ENCODE measurements at places on chromosomes 12 and 14.

GRCh38 chr14:54147282-54147681 is 190.7 kb upstream of the BMP4 start:
- no peak for DNase-seq

DNA sequence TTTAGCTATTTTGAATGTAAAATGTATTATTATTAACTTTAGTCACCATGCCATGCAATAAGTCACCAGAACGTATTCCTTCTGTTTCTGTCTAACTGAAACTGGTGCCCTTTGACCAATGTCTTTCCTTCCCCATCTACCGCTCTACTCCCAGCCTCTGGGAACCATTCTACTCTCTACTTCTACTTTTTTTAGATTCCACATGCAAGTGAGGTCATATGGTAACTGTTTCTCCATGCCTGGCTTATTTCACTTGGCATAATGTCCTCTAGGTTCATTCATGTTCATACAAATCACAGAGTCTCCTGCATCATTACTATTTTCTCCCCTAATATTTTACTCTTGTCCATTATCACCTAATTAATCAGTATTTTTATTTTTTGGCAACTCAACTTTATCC is 160.1 kb downstream of the TMX1 start:
- DNase-seq, result no peak

GRCh38 chr14:105330491-105330895 is 15.9 kb downstream of the PACS2 start:
- DNase-seq, result no peak

- DNase-seq, result no peak
Observed at GRCh38 chr12:94783343-94783742, 133.0 kb upstream of the TMCC3 start.

- DNase-seq, result no peak
Observed at GRCh38 chr14:66119606-66120231, 366.5 kb upstream of the CCDC196 start.

DNA sequence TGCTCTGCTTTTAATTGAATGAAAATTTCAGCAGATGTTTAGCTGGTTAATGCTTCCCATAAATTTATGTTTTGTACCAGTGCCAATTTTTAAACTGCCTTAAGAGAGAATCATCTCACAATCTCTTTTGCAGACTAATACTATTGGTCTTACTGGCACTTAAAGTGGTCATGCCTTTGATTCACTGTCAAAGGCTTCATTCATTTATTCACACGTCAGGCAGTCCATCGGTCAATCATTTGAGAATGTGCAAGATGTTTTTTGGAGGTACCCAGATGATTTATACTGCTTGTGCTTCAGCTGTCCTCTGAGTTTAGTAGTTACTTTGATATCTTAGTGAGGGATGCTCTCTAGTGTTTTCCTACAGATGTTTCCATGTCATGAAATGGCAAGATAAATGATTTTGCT is 83.4 kb downstream of the NAV3 start:
- DNase-seq, result no peak

GRCh38 chr12:14892726-14893505 is 7.3 kb upstream of the MGP start:
- DNase-seq, result no peak

GRCh38 chr14:80100681-80101080 is 110.6 kb downstream of the DIO2 start:
- no peak for DNase-seq

DNA sequence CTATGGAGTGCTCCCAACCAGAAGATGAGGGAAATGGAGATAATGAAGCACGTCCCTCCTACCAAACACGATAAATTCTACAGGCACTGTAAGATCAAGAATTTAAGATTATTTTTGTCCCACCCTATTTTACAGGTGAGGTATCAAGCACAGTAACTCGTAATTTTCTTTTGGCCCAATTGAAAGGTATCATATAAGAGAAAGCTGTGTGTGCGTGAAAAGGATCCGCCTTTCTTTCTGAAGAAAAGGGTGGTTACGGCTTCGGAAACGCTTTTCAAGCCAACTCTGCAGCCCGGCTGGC is 733 bp upstream of the KLHDC2 start:
- DNase-seq, result no peak

DNA sequence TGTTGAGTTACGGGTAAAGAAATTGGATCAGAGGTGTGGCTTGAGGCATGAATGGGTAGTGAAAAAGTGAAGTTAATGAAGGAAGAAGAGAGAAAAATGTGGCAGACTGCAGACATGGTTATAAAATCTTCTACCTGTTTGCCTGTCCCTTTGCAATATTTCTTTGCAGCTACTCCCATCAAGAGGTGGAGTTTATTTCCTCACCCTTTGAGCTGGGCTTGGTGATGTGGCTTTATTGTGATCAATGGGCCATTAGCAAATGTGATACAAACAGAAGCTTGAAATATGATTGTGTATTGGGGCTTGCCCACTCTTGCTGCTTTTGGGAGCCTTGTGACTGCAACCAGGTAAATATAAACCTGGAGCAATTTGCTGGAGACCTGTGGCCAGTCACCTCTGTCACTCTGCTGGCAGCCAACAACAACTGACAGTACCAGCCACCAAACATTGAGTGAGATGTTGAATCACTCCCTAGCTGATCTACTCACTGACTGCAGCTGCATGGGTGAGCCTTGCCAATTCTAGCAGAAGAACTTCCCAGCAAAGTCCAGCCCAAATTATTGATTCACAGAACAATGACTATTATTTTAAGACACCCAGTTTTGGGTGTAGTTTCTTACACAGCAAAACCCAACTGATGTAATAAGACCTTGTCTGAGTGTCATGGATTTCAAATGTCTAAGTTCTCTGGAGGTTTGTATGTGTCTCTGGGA is 151.0 kb upstream of the ATP2B1 start:
- no peak for DNase-seq

DNA sequence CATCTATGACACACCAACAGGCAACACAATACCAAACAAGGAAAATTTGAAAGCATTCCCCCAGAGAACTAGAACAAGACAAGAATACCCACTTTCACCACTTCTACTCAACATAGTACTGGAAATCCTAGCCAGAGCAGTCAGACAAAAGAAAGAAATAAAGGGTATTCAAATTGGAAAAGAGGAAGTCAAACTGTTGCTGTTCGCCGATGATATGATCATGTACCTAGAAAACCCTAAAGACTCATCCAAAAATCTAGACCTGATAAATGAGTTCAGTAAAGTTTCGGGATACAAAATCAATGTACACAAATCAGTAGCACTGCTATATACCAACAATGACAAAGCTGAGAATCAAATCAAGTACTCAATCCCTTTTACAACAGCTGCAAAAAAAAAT is 8.1 kb upstream of the ATL1 start:
- no peak for DNase-seq

- no peak for DNase-seq
Observed at GRCh38 chr14:34212172-34212929, 249.7 kb downstream of the SPTSSA start.

DNA sequence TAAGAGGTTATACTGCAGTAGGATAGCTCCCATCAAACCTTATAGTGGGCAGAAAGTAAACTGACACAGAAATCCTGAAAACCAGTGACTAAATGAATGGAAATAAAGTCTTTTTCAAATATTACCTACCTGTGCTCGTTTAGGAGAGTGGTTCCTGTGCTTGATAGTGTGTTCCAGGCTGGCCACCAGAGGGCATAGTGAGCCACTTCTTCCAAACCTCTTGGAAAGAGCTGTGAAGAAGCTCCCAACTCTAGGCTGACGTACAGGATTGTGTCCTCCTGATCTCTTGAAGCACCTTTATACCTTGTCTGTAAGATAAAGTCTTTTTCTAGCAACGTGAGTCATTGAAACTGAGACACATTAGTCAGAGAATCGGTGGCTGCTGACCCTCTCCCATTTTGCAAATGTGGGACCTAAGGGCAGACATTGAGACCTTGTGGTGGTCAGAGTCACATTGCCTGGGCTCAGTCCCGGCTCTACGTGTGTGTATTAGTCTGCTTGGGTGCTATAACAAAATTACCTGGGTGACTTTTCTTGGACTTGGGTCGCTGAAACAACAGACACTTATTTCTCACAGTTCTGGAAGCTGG is 17.6 kb downstream of the TDP1 start:
- DNase-seq, result no peak

DNA sequence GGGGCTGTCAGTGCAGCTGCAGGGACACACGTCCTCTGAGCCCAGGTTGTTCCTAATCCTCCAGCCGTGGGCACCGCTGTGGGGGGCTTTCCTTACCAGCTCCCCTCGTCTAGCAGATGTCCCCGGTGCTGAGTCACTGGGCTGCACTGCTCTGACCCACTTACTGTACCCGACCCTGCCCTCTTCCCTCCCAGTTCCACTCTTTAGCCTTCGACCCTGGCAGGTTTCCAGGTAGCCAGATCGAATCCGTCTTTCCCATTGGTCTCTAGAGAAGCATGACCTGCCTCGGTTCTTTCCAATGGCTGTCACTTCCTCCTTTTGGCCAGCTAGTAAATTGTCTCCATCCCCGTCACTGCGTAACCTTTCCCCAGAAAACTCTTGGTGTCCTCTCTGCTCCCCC is 48.4 kb downstream of the ELK3 start:
- DNase-seq, result no peak

DNA sequence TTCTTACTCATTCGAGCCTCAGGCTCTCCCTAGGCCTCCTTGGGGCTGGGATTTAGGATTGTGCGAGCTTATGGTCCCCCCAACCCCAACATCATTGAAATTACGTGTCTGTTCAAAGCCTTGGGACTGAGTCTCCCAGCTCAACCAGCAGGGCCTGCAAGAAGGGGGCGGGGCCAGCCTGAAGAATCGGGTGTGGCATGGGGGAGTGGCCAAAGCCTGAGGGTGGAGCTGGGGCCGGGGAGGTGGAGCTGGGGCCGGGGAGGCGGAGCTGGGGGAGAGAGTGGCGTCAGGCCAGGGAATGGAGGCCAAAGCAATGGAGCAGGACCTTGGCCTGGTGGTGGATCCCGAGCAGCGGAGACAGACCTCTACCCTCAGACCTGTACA is 24.3 kb upstream of the HSPB8 start:
- no peak for DNase-seq

DNA sequence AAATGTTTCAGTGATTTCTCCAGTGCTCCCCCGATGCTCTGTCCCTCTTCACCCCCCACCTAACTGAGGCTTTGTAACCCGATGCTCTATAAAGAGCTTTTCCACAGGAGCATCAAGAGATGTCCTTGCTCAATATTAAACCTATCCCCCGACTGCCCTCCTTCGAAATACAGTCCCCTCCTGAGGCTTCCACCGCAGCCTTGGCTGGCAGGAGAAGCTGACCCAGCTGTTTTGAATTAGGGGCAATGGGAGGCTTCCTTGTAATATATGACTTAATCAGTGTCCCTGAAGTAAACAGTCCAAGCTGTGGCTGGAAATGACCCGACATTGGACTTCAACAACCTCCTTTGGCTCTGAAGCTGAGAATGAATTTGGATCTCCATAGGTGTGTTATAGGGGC is 62.4 kb downstream of the TMEM30B start:
- DNase-seq, result no peak

DNA sequence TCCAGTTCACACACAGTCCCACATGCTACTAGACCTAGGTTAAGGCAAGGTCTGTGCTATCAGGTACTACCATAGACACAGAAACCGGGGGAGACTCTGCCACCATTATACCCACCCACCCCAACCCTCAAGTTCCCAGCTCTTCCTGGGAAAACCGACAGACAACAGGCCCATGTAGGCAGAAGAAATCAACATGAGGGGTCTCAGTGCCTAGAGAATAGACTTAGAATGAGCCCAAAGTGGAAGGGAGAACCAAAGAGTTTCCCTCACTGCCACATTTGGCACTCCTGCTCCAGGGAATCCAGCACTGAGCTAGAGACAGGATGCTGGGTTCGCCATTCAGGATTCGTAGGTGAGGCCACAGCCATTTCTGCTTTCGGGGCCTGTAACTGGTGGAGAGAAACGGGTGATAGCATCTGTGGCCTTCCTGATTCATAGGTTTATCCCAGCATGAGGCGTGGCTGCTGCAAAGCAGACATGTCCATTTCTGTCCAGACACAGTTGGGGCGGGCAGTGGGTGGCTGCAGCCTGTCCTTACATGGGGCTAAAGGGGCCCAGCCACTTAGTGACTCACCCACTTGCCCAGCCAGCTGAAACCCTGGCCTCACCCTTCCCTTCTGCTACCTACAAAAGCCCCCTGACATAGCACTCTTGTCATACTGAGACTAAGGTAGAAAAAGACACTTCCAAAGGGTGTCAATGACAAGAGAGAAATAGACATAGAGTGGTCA is 69.4 kb downstream of the IRF2BPL start:
- no peak for DNase-seq

- DNase-seq, result no peak
Observed at GRCh38 chr12:132685400-132685799, 1.7 kb downstream of the POLE start.
